Hematopoietic multipotent progenitor cell (in vitro differentiated cells): ENCODE measurements at places on chromosomes 5 and 9.

DNA sequence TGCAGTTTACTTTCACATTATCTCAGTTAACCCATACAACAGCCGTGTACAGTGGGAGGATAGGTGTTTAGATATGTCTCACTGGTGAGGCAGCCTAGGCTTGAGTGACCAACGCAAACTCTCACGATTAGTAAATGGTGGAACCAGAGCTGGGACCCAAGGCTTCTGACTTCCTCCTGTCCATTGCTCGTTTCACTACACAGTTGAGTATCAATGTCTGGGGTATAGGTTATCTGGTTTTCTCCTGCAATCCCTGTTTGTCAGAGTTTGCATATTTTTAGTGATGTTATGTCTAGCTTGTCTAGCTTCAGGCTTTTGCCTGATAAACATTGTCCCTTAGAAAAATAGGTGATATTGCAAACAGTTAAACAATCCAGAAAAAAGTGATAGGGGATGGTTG, 62.6 kb downstream of the NUP214 start:
- DNase-seq, result no peak

- no peak for DNase-seq
Measured at GRCh38 chr5:77312413-77312812, 101.9 kb downstream of the PDE8B start.

DNA sequence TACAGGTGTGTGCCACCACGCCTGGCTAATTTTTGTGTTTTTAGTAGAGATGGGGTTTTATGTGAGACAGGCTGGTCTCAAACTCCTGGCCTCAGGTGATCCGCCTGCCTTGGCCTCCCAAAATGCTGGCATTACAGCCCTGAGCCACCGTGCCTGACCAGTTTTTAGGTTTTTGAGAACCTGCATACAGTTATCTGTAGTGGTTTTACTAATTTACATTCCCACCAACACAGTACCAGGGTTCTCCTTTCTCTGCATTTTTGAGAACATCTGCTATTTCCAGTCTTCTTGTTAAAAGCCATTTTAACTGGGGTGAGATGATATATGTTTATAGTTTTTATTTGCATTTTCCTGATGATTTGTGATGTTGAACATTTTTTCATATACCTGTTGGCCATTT, 12.8 kb downstream of the DMXL1 start:
- DNase-seq, result no peak

DNA sequence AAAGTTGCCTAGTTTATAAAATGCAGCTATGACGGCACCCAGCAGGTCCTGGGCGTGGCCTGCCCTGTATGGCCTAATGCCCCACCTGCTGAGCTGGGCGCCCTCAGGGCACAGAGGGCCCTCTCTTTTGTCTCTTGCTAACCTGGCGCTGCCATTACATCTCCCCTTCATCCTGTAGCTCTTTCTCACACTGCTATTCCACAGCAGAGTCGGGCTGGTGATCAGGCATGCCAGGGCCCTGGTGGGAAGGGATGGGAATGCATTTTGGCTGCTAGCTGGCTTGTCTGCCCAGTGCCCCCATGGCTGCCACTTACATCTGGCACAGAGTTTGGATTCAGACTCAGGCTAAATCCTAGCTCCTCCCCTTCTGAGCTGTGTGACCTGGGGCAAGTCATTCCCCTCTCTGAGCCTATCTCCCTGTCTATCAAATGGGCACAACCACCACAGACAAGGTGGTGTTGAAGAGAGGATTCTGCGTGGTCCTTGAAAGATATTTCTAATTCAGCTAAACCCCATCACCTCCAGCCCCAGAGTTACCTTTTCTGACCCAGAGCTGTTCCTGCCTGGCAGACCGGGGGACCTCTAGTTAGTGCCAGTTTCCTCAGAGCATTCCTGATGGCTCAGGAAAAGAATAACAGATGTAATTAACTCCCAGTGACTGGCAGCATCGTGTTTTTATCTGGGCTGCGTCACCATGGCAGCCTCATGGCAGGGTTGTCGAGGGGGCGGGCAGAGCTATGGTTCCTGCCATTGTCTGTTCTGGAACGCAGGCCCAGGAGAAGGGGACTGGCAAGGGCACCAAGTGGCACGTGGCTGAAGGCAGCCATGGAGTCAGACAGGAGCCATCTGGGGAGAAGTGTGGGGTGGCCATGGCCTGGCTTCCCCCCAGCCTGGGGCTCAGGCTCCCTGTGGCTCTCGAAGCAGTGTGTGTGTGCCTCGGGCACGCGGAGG, 6.3 kb downstream of the PRR7 start:
- DNase-seq, result no peak

- DNase-seq, result no peak
Measured at GRCh38 chr5:14996997-14997396, 125.4 kb upstream of the ANKH start.

DNA sequence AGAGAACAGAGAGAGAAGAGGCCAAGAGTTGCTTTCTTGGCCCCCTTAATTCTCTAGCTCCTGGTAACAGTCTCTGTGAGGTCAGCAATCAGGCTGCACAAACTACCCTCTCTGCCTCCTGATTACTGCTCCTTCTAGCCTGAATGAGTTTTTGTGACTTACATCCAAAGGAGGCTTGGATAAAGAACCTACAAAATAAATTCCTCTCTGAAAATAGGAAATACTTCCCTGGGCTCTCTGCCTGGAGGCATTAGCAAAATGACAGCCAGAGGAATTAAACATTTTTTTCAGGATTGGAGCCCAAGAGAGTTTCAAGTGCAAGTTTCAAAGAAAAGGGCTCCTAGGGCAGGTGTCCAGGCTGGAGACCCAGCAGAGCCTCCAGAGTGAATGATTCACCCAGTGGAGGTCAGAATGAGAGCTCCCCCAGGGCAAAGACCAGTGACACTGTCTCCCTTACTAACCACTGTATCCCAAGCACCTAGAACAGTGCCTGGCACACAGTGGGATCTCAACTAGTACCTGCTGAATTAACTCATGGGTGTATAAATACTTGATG, 162.5 kb downstream of the SPOCK1 start:
- DNase-seq, result no peak

DNA sequence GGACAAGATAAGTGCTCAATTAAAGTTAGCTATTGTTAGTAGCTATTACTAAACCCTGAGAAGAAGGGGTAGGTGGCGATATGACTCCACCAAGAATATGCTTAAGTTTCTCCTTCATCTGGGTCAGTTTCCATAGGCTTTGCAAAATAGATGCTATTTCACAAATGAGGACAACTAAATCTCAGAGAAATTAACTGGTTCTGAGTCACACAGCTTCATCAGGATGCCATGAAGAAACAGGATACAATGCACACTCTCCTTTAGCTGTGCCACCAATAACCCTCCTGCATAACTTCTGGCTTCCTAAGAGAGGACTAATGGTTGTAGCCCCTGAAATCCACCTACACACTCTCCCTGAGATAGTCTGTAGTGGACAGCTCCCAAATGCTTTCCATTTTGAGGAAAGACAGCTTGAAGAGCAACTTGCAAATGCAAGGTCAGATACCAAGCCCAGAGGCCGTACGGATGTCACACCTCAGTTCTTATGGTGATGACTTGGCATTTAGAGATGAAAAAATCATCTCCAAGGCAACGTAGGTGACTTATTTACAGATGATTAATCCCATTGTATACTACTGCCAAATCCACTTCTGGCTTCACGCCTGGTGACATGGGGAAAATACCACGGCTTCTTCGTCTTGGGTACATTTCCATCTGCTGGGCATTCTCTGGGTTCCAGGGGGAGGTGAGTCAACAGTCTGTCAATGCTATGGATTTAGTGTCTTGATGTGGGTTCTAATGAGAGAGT, 251.4 kb upstream of the IL12B start:
- no peak for DNase-seq

DNA sequence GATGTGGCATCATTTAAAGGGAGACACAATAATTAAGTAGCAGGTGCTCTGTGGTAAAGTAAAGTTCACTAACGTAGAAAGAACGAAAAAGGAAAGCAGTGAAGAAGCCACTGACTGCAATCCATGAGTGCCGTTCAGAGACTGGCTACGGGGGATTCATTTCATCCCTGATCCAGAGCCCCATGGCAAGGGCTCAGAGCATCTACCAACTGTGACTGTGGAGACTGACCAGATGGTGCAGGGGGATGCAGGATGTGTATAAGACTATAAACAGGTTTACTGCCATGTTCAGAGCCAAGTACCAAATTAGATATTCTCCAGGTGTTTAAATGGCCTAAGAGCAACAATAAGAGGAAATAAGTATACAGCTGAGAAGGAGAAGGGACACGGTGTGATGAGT, 47.7 kb downstream of the MARCHF11 start:
- no peak for DNase-seq
